ENCODE measurements at places on chromosomes 12 and 14. TPM values are rescaled to one million over a fixed set of nuclear protein-coding genes. Genes with fewer than 3 reads are reported as not detected.

Gene B4GALNT3
- 1.7 TPM for total RNA-seq

- no peak for DNase-seq
Observed at GRCh38 chr12:52364061-52364460, 3.2 kb downstream of the KRT85 start.

DNA sequence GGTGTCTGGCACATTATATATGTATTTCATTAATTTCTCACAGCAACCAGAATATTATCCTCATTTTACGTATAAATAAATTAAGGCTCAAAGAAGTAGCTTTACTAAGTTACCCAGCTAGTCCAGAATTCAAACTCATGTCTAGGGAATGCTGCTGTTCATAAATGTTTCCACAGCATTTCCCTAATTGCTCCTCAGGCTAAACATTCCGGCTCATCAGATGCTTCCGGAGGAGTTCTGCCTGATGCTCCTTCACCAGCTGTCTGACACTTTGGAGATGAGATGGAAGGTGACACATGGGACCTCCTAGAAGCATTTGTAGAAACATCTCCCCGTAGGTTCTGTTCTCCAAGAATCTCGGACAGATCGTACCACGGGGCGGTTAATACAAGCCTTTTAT lies 12.1 kb downstream of the KRT85 start:
- no peak for DNase-seq

DNA sequence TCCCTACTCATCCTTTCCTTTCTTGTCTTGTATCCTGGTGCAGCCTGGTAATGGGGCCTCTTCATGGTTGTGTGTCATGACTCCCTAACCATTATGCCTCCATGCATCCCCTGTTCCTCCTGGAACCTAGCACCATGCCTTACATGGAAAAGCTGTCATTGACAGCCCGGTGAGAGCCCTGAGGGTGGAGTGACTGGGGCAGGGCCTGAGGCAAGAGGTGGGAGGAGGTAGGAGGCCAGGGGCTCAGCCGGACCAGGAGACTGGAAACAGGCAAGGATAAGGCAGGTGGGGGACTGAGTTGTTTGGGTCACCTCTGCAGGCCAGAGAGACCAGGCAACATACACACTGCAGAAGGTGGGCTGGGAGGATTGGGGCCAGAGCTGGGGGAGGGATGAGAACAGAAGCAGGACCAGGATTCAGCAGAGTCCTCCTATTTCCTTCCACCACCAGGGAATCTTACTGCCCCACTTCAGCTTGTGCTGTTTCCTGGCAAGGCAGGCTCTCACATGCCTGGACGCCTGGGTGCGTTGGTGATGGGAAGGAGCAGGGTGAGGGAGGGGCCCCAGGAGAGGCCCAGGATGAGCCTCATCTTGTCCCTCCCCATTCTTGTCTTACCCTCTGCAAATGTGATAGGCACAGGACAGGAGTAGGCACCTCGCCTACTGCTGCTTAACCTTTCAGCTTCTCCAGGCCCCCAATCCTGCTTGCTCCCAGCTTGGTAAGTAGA lies at the start of gene LTB4R2:
TSS of gene LTB4R2 (plus strand) at position 603 of the 727 bp plus-strand sequence. CDS start 525 bp downstream, outside the sequence.
- DNase-seq = no peak

- no peak for DNase-seq
Observed at GRCh38 chr14:75752907-75753594, 92.0 kb downstream of the TTLL5 start.

DNA sequence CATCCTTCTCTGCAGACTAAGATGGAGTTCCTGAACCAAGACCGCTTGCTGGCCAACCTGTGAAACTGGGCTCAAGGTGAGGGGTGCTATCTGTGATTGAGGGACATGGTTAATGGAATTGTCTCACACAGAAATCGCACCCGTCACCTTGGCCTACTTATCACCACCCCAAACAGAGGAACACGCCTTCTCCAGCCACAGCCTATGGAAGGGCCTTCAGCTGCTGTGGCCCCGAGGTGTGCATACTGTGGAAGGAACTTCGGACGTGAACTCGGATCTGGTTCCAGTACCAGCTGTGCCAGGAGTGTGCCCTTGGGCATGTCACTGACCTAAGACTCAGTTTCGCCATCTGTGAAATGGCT lies 44.4 kb downstream of the EVL start:
- no peak for DNase-seq
